ENCODE measurements at places on chromosomes 7 and 10. TPM values are rescaled to one million over a fixed set of nuclear protein-coding genes. Genes with fewer than 3 reads are reported as not detected.

The AKR1D1 gene
- total RNA-seq = not detected

The CALCR gene
- total RNA-seq = 5.4 TPM

The OR2A1 gene
- not detected for total RNA-seq

The TUBAL3 gene
- not detected for total RNA-seq

The HYAL4 gene
- total RNA-seq = not detected

The HOXA4 gene
- total RNA-seq = not detected

The EBLN1 gene
- total RNA-seq = not detected

The TNKS2 gene
- total RNA-seq = 55.8 TPM

The C7orf33 gene
- total RNA-seq = not detected

The RAB18 gene
- total RNA-seq = 179 TPM

The AKR1B15 gene
- total RNA-seq = not detected

The PHKG1 gene
- total RNA-seq = not detected

The ABCA13 gene
- total RNA-seq = 0.34 TPM

The NME8 gene
- total RNA-seq = not detected

The TLX1 gene
- total RNA-seq = not detected

The PALD1 gene
- 2.0 TPM for total RNA-seq

Data from astrocyte (in vitro differentiated cells and primary cell).